Activated CD4-positive, alpha-beta T cell treated with anti-CD3 and anti-CD28 coated beads, Interleukin-10, Interleukin-2, amounts not matched to agents 100 ng/mL and 50 ng/mL, durations not matched to agents 16 hours and 8 hours (primary cell): ENCODE measurements at places on chromosomes 3 and 15.

- DNase-seq: no peak
Observed at GRCh38 chr3:174495311-174495710, 363.8 kb upstream of the NAALADL2 start.

- DNase-seq: no peak
Observed at GRCh38 chr3:130789782-130790322, 43.2 kb upstream of the PIK3R4 start.

GRCh38 chr15:95024351-95024750 lies 793.0 kb downstream of the MCTP2 start:
- DNase-seq: peak; percentile 5

DNA sequence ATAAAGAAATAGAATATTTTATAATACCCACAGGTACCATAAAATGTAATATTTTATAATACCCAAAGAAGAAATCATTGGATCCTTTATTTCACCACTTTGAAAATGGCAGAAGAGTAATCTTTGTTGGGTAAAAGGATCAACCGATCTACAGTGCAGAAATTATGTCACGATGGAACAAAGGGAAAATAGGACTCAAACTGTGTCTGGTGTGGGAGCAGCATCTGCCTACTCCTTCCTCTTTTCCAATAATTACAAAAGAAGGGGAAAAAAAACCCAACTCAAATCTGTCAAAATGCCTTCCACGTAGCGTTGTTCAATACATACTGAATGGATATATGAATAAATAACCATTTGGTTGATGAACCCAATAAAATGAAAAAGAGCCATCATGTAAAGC lies 492.6 kb upstream of the TBL1XR1 start:
- no peak for DNase-seq

GRCh38 chr15:95210436-95210981 lies 979.1 kb downstream of the MCTP2 start:
- no peak for DNase-seq

GRCh38 chr15:36884518-36884875 lies 215.9 kb downstream of the MEIS2 start:
- no peak for DNase-seq

GRCh38 chr3:38573556-38573955 lies 75.9 kb downstream of the SCN5A start:
- no peak for DNase-seq

DNA sequence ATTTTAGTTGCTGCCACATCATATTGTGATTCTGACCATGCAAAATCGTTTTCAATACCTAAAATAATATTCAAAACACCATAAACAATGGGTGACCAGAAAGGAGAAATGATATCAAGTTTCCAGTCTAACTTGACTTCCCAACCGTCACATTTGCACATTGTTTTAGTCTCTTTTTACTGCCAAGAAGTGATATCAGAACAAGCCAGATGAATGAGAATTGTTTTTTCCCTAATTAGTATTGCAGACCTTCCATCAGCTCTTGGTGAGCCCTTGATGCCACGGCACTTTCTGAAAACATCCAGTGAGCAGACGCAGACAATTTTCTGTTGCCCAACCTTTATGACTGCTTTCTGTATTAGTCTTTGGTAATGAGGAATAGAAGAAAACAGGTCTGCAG lies 62.5 kb downstream of the SPATA16 start:
- DNase-seq: no peak

GRCh38 chr3:149493315-149494021 lies 19.0 kb downstream of the TM4SF4 start:
- DNase-seq: no peak

- DNase-seq: no peak
Observed at GRCh38 chr3:23829242-23829934, 23.6 kb downstream of the UBE2E1 start.

GRCh38 chr3:42827023-42827422 lies 17.8 kb downstream of the ACKR2 start:
- no peak for DNase-seq

GRCh38 chr3:41521010-41521655 lies 321.8 kb downstream of the CTNNB1 start:
- peak; percentile 4 for DNase-seq

GRCh38 chr3:52086976-52087663 lies 30.7 kb upstream of the DUSP7 start:
- peak; percentile 39 for DNase-seq

GRCh38 chr15:45200799-45201556 lies 13.2 kb upstream of the SHF start:
- peak; percentile 90 for DNase-seq
